ENCODE measurements at places on chromosomes 5 and 9.

DNA sequence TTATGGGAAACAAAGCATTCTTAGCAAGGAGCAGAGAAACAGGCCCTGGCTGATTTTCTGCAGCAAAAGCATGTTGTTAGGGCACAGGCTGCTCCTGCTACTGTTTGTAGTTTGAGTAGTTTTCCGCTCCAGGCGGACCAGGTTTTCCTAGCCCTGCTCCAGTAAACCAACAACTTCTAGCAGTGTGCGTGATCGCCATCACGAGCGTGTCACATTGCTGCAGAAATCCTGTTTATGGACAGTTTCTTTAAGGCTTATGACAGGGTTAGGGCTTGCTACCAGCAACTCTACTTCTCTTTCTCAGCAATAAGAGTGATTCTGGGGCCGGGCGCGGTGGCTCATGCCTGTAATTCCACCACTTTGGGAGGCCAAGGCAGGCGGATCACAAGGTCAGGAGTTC lies 803.9 kb upstream of the CDH10 start:
- no peak for DNase-seq

- DNase-seq: no peak
These were observed 19.1 kb downstream of the TLN1 start for GRCh38 chr9:35712762-35713400.

GRCh38 chr5:37005946-37006540 lies 129.5 kb downstream of the NIPBL start:
- DNase-seq: peak; percentile 39

GRCh38 chr5:72066705-72067107 lies 40.6 kb upstream of the MAP1B start:
- peak; percentile 94 for DNase-seq

DNA sequence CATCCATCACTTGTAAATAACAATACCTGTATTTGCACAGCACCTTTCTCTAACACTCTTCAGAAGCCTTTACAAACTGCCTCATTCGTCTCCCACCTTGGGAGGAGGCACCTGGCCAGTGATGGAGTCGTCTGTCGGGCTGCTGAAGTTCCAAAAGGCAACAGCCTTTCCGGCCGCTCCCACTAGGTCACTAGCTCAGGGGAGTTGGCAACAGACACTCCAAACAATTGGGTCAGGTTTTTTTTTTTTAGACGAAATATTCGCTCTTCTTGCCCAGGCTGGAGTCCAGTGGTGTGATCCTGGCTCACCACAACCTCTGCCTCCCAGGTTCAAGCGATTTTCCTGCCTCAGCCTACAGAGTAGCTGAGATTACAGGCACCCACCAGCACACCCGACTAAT lies 4.0 kb downstream of the DAP start:
- no peak for DNase-seq

DNA sequence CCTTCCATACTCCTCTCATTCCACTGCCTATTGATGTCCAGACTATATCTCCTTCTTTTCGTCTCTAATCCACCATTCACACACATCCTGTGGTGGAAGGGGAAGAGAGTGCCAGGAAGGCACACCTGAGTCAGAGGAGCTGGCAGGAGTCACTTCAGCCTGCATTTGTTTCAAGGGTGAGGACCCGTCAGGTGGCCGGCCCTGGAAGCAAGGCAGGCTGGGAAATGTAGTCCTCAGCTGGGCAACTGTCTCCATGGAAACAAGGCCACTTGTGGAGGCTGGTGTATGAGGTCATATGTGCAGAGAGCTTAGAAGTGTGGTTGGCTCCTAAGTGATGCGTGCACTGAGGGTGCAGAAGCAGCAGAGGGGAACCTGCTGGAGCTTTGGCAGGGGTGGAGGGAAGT lies 278.4 kb downstream of the NSG2 start:
- peak; percentile 17 for DNase-seq

- DNase-seq: no peak
These were observed 57.1 kb upstream of the FUBP3 start for GRCh38 chr9:130522233-130522808.

DNA sequence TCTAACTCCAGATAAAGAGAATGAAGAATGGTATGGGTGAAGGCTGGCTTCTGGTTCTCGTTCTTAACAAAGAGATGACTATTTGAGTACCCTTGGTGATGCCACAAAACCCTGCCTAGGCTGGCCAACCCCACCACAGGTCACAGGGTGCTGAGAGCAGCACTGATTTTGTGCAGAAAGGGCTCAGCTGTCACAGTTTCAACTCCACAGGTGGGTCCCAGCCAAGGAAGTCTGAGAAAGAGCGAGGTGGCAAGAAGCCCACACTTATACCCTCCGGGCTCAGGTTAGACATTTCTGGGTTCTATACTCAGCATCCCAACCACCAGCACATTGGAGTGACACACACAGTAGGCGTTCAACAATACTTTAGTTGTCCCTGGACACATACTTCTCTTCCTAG lies 118.1 kb downstream of the SLIT3 start:
- peak; percentile 42 for DNase-seq

GRCh38 chr9:29701559-29701958 lies 2128.3 kb upstream of the C9orf72 start:
- no peak for DNase-seq

DNA sequence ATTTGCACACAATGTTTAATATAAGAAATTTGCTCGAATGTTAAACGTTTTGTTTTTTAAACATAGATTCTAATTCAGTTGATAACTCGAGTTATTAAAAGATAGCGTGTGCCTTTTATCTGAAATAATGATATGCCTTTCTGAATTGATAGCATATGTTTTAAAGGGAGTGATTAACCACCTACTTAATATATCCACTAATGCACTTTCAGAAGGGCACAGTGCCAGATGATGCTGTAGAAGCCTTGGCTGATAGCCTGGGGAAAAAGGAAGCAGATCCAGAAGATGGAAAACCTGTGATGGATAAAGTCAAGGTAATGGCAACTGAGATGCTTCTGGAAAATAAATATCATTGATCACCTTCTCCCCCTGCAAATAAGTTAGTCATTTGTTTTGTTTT lies 53.9 kb downstream of the ERAP1 start:
- DNase-seq: no peak

DNA sequence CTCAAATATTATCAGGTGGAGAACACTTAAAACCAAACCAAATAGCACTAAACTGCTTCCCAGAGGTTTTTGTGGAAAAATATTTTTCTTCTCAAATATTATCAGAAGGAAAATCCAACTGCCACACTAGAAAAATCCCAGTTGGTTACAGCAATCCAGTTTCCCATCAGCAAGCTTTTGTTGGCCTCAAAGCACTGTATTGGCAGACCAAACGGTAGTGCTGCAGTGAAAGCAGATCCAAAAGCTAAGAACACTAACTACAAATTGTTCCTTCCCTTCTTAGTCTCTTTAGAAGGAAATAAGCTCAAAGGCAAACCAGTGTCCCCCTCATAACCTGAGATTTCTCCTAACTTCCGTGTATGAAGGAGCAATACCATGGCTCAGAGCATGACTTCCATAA lies 105.3 kb downstream of the TRIM36 start:
- no peak for DNase-seq

DNA sequence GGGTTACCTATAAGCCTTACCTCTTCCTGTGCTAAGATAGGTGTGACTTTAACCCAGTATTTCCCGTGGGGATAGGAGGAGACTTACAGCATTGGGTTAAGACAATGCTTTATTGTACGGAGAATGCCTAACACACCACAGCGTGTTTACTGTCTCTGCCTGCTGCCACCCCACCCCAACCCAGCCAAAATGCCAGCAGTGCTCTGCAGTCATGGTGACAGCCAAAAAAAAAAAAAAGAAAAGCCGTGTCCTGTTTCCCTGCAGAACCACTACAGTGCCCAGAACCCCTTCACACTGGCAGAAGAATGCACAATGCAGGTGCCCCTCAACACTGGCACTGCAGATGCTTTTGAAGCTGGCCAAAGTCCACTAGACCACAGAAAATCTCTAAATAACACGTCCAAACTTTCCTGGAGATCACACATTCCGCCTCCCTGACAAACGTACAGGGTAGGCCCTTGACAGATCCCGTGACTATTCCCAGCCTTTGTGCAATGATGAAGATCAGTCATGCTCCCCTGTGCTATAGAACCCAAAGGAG lies 102.2 kb downstream of the SERINC5 start:
- no peak for DNase-seq

GRCh38 chr9:95316794-95317118 lies 753 bp downstream of the FANCC start:
- peak; percentile 45 for DNase-seq

GRCh38 chr5:82881571-82882174 lies 195.5 kb downstream of the TMEM167A start:
- DNase-seq: no peak
